Stimulated activated CD8-positive, alpha-beta memory T cell treated with anti-CD3 and anti-CD28 coated beads, Interleukin-15, amount 100 ng/mL, for 4 hours (primary cell): ENCODE measurements at places on chromosomes 2 and 18.
A peak's percentile ranks its signal among the peaks of the same experiment; 100 is the strongest.

GRCh38 chr2:145091967-145092366 is 572.0 kb upstream of the ZEB2 start:
- no peak for DNase-seq

DNA sequence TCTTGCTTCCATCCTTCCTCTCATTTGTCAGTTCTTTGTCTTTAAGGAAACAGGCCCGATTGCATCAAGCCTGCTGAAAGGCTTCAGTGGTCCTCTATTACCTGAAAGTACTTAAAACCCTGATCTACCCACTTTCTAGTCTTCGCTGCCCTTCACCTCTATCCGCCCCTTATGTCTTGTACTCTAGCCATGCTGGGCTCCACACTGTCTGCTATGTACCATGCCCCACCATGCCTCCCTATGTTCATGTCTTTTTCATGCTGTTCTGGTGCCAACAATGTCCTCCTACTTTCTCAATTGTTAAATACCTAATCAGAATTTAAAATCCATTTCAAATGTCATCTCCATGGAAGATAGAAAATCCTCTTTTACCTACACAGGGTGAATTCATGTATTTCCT is 28.2 kb downstream of the CRYGD start:
- no peak for DNase-seq

GRCh38 chr18:31197676-31198075 is 35.0 kb upstream of the DSC1 start:
- no peak for DNase-seq

GRCh38 chr2:9843229-9844035 is at the start of gene TAF1B:
TAF1B (plus strand) TSS chr2:9843474; CDS start chr2:9843542, 68 bp downstream.
- peak; percentile 79 for DNase-seq

- DNase-seq, result no peak
Measured at GRCh38 chr2:138741851-138742250, 38.3 kb downstream of the NXPH2 start.

DNA sequence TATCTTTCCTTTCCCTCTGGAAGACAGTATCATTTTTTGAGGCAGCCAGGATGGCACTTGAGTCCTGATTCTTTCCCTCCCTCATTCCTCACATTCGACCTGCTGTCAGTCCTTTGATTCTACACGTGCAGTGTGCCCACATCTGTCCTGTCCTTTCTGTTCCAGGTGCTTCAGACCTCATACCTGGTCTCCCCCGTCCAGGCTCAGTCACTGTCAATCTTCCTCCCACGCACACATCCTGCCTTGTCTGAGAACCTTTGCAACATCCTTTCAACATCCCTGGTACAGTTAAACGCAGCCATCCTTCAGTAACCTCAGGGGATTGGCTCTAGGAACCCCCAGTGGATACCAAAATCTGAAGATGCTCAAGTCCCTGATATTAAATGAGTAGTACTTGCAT is 10.1 kb downstream of the BCL2 start:
- DNase-seq, result no peak

DNA sequence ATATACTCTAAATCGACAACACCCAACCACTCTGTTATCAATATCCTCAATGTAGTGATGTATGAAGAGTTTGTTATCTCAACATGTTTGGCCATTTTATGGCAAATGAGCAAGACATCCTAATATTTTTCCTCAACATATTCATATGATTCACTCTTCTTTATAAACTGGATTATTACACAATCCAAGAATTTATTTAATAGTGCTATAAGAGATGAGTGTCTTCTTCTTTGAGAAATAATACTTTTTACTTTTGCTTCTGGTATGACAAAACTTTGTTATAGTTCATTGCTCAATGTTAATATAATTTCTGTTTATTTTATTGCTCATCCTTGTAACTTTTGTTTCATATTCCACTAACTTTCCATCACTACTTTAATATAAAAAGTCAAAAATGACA is 44.3 kb downstream of the SCN9A start:
- DNase-seq, result no peak

- no peak for DNase-seq
Measured at GRCh38 chr2:9001778-9002177, 1.7 kb downstream of the MBOAT2 start.

DNA sequence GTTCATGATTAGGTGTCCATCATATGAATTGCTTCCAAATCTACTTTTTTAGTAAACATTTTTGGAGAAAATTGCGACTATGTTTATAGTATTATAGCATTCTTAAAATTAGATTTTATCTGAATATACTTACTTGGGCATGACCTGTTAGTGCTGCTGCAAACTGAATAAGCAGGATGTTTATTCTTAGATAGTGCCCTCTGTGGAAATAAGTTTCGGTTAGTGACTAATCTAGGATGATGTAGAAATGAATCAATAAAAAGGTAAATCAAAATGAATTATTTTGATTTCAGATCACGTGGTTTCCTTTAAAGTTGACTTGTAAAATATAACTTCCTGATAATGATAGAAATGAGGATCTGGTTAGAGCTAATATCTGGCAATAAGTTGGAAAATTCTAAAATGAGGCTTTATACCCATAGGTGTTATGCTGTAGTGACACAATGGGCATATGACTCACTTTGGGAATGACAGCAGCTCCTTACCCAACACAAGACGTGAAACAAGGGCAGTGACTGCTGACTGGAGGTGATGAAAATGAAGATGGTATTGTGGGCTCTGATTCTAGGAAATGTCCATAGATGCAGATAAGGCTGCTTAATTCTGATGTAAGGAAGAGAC is 165.8 kb upstream of the TCF4 start:
- DNase-seq, result no peak

DNA sequence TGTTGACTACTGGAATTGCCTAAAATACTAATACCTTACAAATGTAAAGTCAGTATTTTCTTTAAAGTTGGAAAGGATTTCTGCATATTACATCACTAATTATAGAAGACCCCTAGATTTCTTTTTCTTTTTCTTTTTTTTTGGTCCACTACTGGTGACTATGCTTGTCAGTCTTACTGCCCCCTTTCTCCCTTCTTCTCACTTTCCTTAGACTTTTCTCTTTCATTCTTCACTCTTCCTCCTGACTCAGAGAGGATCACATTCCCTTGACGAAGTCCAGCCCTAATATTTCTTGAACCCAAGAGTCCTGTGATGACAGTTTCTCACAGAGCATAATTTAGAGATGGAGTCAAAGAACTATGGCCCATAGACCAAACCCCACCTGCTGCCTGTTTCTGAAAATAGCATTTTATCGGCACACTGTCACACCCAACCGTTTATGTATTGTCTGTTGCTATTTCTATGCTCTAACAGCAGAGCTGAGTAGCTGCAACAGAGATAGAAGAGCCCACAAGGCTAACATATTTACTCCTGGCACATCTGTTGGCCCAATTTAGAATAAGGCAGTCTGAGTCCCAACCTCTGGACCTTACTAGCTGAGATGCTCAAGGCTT is 40.6 kb upstream of the RIOK3 start:
- no peak for DNase-seq

DNA sequence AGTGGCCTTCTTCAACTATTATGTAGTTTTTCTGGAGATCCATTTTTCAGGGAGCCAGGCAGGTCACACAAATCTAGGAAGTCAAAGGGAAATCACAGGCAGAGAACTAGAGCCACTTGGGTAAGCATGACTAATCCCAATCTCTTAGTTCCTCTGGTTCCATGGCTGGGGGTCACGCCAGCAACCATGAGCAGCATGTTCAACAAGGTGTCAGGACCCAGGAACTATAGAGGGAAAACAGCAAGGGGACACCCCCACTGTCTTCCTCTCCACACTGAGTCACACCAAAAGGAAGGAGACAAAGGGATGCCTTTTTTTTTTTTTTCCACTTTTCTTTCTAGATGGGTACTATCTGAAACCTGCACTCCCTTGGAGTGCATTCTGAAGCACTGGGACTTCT is 250.9 kb downstream of the OTX1 start:
- DNase-seq, result no peak

GRCh38 chr18:58671632-58672564 is 633 bp downstream of the MALT1 start:
- no peak for DNase-seq

GRCh38 chr2:64214281-64215115 is 70.3 kb upstream of the PELI1 start:
- DNase-seq, result no peak

DNA sequence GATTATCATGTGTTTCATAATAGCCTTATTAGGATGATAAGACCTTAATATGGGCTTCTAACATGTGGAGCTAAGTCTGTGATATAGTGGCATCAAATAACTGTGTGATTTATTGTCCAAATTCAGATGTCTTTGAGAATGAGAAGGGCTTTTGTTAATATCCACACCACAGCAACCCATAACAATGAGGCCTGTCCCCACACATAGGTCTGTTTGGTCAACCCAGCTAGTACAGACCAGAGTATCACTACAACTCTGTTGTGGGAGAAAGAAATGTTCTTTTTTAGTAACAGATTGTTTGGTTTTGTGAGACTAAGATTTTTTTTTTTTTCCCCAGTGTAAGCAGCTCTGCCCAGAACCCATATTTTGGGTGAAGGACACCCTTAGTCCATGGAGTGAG is 439.2 kb downstream of the PIK3C3 start:
- no peak for DNase-seq

DNA sequence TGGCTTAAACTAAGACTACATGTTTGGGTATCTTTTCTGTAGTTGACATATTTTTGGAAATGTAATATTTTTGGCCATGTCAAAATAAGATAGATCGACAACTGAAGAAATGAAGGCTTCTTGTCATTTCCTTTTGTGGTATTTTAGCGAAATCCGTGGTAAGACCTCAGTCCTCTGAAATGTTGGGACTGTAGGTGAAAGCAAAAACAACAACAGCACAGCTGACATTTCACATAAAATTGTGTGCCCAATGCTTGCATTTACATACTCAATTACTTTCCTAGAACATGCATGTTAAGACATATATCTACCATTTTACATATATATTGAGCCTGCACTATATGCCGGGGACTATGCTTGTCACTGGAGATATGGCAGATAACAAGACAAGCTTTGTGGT is 50.2 kb downstream of the SPP2 start:
- DNase-seq, result no peak

GRCh38 chr2:55901322-55901721 is 22.3 kb downstream of the EFEMP1 start:
- no peak for DNase-seq

GRCh38 chr2:40955635-40956034 is 503.7 kb upstream of the SLC8A1 start:
- no peak for DNase-seq

DNA sequence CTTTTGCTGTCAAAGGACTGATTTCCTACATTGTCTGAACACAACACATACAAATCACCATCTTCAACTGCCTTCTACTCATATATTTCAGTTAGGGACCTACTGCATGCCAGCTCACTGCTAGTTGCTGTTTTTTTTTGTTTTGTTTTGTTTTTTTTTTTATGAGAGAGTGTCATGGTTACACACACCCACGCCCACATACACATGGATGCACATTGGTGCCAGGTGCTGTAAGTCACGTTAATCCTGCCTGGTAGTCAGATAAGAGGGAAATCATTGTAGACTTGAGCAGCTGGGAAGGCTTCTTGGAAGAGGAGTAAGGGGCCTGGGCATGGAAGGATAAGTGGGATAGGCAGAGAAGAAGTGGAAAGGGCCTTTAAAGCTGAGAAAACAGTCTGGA is 209.9 kb downstream of the TDRD15 start:
- DNase-seq, result no peak

- no peak for DNase-seq
Measured at GRCh38 chr2:43088143-43089073, 138.0 kb downstream of the ZFP36L2 start.

DNA sequence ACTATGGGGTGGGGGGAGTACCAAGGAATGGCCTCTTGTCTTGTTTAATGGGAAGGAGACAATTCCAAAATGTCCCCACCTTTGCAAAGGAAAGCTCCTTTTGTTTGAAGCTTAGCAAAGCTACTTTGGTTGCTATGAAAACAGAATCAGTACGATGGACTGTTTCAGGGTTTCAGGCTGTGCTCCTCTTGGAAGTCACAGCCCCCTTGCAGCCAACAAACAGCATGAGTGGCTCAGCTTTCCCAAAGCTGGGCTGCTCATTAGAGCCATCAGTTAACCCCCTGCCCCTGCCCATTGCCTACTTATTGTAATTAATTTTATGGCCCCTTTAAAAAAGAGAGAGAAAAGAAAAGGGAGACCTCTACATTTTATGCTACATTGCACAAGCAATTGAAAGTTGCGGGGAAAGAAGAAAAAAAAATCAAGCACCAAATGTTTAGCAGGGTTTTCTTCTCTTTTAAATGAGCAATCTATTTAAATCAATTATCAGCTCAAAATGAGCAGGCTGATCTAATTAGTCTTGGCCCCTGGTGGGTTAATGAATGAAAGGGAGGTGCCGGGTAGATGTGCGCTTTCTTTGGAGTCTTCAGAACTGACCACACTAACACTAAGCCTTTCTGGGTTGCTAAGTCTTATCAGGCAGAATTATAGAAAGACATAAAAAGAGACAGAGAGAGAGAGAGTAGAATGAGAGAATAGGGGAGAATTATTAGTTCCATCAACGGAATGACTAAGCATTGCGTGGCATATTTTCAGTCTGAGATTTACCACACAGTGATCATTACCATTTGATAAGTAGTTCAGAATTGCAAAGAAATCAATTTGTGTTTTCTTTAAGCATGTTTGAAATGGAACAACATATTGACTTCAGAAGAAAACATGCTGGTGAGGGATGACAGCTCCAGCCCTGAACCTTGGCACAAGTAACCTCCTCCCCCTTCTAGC is 284.9 kb downstream of the INSIG2 start:
- DNase-seq, result no peak

- DNase-seq, result no peak
Measured at GRCh38 chr2:54845514-54845913, 122.1 kb downstream of the EML6 start.
